ENCODE measurements at places on chromosomes 11 and 22.

- no peak for DNase-seq
Observed at GRCh38 chr11:14212986-14213385, 146.0 kb downstream of the RRAS2 start.

DNA sequence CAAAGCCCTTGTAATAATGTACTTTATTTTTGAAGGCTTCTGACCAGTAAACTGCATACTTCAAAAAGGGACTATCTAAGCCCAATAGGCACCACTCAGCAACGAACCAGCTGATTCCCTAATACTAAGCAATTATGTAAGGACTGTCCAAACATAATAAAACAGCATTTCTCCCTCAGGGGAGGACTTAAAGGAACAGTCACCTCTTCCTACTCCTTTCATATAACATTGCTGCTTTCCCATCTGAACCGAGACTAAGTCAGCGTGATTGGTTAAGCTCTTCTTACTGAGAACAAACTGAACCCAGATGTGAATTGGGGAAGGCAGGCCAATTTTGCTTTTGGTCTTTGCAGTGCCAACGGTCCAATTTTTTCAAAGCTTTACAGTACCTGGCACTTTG lies 420.0 kb downstream of the METTL15 start:
- peak; percentile 46 for DNase-seq

DNA sequence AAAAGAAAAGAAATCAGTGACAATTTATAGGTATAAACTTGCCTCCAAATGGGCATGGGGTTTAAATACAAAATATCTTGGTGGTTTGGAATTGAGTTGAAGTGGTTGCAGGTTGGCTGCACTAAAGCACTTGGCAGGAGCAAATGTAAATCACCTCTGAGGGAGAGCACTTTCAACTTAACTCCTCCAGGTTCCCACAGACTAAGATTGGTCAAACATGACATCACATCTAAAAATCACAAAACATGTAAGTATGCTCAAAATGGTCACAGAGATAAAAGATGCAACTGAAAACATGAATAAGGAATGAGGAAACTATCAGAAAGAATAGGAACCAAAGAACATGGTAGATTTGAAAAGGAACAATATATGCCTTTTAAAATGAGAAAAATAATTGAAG lies 12.3 kb upstream of the SHANK3 start:
- no peak for DNase-seq

- no peak for DNase-seq
Observed at GRCh38 chr22:49602481-49602880, 225.2 kb downstream of the BRD1 start.

- DNase-seq: no peak
Observed at GRCh38 chr11:92297567-92298553, 73.2 kb downstream of the FAT3 start.

DNA sequence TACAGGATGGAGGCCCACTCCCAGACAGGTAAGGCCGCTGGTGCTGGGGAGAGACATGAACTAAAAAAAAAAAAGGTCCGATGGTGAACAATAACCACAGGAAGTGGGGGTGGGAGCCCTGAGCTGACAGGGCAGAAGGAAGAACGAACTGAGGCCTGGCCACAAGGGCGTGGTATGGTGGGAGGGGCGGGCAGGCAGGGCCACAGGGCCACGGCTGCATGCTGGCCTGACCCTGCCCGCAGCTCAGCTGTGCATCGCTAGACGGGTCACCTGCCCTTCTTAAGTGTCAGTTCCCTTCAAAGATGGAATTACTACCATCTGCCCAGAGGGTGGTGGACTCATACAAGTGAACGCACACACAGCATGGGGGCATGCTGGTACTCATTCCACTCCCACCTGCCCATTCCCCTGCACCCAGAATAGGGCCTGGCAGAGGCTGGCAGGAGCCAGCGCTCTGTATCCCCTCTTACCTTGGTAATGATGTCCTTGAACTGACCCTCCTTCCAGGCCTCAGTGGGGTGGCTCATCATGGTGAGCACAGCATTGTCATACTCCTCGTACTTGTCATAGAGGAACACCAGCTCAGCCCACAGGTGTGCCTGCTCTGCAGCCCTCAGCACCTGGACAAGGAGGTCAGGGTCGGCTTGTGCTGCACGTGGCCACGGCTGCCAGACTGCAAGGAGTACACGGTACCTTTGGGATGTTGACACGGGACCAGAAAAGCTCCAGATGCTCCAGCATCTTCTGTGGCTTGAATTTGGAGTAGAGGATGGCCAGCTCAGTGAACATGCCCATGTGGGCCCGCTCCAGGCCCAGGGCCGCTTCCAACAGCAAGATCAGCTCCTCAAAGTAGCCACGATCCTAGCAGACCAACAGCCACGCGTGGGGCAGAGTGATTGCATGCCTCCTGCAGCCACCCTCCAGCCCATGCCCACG lies 17.5 kb upstream of the SLC25A1 start:
- DNase-seq: no peak

DNA sequence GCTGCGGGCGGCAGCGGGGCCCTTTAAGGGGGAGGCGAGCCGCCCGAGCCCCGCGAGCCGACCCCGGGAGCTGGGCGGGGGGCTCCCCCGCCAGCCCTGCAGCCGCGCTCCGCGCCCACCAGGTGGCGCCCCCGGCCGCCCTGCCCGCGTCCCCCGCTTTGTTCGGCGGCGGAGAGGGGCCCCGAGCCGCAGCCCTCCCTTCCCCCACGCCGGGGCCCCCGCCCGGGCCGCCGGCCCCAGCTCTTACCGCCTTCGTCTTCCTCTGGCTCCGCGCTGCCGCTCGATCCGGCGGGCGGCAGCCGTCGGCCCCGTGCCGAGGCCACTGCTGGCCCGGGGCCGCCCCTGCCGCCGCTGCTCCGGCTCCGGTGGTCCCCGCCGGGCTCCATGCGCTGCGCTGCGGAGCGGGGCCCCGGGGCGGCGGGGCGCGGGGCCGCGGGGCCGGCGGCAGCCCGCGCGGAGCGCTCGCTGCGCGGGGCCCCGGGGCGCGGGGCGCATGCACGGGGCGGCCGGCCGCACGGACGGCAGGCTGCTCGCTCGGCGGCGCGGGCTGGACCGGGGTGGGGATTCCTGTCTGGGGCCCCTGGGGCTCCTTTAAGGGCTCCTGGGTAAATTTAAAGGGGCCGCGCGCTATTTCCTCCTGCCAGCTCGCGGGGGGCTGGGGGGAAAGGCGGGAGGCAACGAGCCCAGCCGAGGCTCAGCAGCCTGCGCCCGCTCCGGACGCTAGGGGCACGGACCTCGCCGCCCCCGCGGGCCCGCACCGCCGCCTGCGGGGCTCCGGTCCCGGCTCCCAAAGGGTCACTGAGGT lies at the start of gene ZFTA:
ZFTA (minus strand) TSS at position 539 of the 805 bp plus-strand sequence; CDS start at position 386, 153 bp downstream.
- no peak for DNase-seq

- no peak for DNase-seq
Observed at GRCh38 chr11:17915500-17916143, 97.2 kb downstream of the SERGEF start.

- DNase-seq: no peak
Observed at GRCh38 chr11:128620309-128621100, 33.1 kb upstream of the ETS1 start.

DNA sequence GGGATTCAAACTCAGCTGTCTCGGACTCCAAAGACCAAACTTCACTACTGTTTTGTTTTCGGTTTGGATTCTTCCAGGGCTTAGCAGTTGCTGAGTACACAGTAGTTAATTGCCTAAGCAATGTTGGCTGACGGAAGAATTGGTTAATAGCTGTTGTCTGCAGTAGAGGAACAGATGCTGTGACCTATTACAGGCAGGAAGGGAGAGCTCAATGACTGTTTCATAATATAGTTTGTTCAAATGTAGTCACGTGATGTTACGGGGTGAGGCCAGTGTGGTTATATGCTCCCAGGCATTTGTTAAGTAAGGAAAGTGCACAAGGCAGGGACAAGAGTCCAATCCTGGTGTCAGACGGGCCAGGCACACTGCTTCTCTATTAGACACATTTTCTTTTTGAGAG lies 222.6 kb upstream of the CCDC90B start:
- no peak for DNase-seq

DNA sequence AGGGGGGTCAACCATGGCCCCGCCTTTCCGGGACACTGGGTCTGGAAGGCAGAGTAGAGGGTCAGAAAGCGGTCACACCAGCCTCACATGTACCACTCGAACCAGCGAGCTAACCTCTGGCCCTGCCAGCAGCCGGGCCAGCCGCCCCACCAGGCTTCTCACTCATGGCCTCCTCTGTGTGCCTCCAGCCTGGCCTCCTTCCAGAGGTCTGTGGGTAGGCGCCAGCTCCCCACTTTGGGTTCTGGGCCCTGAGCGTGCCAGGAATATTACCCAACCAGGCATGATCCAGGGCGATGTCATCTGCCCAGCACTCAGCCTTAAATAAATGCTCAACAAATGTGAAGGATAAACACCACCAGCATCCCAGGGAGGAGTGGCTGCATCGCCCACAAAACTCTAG lies 5.8 kb downstream of the SCUBE1 start:
- no peak for DNase-seq

DNA sequence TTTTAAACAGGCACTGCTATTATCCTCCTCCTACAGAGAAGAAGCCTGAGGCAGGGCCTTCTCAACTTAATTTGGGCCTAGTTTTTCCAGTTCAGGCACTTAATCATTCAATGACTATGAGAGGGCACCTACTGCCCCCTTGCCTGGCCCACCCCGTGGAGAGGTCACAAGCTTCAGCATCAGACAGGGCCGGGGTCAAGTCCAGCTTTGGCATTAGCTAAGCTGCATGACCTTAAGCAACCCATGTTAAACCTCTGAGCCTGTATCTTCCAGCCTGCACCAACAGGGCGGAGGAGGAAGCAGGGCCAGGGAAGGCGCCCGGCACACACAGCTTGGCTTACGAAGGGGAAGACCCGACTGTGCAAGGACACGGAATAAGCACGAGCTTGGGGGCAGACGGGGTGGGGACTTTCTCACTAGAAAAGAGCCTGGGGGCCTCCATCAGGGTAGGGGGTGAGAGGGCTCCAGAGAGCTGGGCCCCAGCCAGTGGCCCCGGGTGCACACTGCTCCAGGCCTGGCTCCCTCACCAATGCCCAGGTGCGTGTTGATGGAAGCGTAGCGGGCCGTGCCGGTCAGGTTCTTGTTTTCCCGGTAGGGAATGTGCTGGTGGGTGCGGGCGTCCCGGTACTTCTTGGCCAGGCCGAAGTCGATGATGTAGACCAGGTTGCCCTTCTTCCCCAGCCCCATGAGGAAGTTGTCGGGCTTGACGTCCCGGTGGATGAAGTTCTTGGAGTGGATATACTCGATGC lies 16.9 kb downstream of the CSNK1E start:
- DNase-seq: no peak

DNA sequence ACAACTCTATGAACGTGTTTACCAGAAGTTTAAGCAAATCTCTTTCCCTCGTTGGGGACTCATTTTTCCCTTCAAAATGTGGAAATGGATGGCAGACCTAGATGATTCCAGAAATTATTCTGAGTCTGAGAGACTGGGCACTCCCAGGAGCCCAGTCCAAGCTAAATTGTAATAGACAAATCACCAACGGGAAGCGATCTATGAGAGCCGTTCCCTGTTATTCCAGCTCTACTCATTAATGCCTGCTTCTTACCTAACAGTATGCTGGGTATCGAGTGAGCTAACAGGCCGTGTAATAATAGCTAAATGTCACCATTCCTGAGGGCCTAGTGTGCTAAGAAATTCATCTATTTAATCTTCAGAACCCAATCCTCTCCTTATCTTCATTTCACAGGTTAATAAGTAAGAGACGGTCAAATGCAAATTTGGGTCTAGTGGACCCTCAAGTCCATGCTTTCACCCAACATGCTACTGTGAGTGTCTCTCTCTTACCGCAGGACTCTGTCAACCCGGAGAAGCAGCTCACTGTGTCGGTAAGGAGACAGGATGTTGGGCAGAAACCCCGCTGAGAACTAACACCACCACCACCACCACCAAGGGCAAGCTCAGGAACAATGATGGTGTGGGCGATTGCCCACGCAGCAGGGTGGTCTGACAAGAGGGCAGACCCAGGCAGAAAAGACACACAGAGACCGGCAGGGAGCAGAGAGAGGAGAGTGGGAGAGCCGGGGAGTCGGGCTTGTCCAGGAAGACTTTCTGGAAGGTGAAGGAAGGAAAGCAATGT lies 57.1 kb upstream of the TIMP3 start:
- DNase-seq: no peak

GRCh38 chr11:61345954-61346843 lies 13.2 kb downstream of the TKFC start:
- DNase-seq: no peak

- no peak for DNase-seq
Observed at GRCh38 chr11:16382638-16383380, 26.5 kb upstream of the SOX6 start.

DNA sequence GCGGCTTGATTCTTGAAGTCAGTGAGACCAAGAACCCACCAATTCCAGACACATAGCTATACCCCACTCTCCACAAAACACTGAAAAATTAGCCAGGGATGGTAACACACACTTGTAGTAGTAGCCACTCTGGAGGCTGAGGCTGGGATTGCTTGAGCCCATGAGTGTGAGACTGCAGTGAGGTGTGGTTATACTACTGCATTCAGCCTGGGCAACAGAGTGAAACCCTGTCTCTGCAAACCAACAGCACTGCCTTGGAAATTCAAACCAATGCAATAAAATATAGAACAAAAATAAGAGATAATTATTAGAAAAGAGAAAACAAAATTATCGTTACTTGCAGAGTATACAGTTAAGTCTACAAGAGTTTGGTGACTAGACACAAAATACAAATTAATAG lies 20.2 kb upstream of the PRDM10 start:
- no peak for DNase-seq

- DNase-seq: no peak
Observed at GRCh38 chr11:123033895-123034294, 28.0 kb downstream of the HSPA8 start.

GRCh38 chr11:121448431-121448941 lies 3.6 kb upstream of the SORL1 start:
- DNase-seq: no peak

DNA sequence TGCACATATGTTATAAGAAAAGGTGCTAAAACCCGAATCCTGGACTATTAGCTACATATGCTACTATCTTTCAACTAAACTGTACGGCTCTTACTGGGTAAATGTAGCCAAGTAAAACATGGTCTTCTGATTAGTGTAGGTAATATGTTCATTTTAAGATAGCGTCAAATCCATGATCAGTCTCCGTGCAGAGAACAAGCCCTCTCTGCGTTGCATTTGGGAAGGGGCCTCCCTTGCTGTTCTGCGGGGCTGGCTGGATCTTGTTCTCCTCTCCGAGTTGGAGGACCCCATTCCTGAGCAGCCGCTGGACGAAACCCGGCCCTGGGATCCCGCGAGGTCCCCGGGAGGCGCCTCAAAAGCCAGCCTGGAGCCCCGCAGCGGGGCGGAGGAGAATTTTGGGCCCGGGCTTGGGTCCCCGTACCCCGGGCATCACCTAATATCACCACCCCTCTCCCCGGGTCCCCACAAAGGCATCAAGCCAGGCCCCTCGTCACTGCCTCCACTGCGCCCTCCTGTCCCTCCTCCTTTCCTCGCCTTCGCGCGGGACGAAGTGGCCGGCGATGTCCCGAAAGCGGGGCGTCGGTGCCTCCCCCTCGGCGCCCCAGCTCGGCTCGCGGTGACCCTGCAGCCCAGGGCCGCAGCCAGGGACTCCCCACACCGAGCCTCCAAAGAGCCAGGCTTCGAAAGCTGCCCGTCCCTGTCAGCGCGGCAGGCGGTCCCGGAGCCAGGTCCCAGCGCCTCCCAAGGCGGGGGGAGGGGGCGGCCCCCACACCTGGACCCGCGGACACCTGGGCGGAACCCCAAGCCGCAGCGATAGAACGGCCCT lies 54.5 kb upstream of the FBXO3 start:
- DNase-seq: no peak

Measured in AG09309 (cell line).